ENCODE measurements at places on chromosomes 5 and 9.
A peak's percentile ranks its signal among the peaks of the same experiment; 100 is the strongest.

- DNase-seq = no peak
These were observed 11.2 kb downstream of the IRX2 start for GRCh38 chr5:2740051-2740875.

DNA sequence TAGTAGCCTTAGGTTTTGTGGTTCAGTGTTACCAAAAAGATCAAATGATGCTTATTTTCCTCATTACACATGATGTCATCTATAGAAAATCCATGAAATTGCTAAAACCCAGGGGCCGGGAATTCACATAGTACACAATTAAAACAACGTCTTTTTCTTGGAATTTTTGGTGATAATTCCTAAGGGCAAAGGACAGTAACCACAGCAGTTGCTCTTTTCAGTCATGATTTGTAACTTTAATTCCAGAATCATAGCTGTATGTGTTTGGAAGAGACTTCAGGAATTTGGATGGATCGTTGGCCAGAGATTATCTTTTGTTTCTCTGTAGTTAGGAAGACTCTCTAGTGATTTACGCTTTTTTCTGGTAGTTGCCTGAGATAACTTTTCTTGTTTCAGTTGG is 748.7 kb downstream of the TLE4 start:
- no peak for DNase-seq

- DNase-seq = no peak
These were observed 110.2 kb downstream of the FER start for GRCh38 chr5:108857905-108858304.

- no peak for DNase-seq
These were observed 337.1 kb downstream of the KIAA0825 start for GRCh38 chr5:94281236-94281801.

GRCh38 chr5:35857606-35858205 is 1.0 kb downstream of the IL7R start:
- DNase-seq = no peak

DNA sequence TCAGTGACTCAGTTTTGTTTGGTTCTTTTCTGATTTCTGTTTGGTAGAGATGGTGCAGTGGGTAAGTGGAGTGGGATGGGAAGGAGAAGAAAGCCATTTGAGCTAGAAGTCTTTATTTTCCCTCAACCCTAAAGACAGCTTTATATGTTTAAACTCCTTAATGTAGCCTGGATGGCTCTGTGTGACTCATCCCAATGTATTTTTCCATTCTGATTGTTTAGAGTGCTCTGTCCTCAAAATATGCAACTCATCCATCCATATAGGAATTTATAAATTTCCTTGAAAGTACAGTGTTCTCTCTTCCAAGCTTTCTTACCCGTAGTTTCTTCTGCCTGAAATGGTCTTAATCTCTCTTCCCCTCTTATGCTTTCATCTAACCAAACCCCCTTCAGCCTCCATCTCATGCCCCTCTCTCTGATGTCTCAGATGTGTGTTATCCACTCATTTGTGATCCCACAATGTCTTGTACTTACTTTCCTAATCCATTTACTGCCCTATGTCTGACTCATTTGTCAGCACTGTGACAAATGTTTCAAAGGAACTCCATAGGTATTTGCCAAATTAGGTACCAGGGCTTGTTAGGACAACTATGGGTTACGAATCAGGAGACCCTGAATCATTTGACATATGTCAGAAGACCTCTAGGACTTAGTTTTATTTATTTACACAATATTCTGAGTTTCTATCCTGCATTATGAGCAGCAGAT is 217.5 kb upstream of the SGCD start:
- DNase-seq = no peak

- no peak for DNase-seq
These were observed 4.1 kb downstream of the QSOX2 start for GRCh38 chr9:136241542-136241941.

GRCh38 chr5:151772029-151772845 is 483 bp downstream of the G3BP1 start:
- peak; percentile 73 for DNase-seq

- DNase-seq = no peak
These were observed 250.8 kb downstream of the DMRT2 start for GRCh38 chr9:1300941-1301340.

DNA sequence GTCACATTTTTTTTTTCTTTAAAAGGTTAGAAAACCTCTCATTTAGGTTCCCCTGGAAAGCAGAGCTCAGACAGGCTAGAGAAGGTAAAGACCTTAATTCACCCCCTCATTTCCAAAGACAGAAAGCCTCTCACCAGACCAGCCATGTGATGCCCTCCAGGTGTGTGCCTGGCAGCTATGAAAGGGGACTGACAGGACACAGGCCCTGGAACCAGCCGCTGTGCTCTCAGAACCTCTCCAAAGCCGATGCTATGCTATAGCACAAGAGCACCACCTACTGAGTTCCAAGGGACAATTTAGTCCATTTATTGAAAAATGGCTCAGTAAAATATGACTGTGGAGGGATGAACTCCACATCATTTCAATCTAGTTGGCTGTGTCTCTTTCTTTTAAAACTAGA is 48.8 kb downstream of the FANCC start:
- no peak for DNase-seq

- DNase-seq = no peak
These were observed 70.0 kb downstream of the NLN start for GRCh38 chr5:65791712-65792673.

DNA sequence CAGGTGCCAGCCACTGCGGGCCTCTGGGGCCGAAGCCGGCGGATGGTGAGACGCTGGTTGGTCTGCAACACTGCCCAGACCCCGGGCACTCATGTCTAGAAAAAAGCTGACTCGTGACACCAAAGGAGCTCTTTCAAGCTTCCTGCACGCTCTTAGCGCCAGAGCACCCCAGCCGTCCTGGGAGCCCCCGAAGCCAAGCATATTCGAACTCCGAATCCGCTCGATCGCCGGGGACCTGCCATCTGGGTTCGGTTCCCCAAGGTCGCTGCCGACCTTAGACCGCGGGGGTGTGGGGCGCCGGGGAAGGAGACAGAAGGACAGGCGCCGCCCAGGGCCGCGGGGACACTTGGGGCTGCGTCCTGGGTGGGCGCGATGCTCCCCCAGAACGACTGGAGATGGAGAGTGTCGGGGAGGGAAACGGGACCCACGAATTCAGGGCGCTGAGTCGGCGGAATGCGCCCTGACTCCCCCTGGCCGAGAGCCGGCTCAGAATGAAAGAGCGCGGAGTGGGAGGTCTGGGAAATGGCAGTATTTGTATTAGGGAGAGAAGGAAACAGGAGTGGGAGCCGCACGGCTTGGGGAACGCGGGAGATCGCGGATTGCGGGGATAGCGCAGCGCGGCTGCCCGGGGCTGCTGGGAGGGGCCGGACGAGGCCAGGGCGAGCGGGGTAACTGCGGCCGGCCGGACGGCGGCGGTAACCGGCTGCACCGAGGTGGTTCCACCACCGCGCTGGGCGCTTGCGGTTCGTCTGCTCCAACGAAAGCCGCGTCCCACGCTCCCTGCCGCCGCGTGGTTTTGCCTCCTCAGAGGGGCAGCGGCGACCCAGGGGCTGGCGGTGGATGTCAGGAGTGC is 20.1 kb upstream of the MARCHF6 start:
- peak; percentile 44 for DNase-seq

DNA sequence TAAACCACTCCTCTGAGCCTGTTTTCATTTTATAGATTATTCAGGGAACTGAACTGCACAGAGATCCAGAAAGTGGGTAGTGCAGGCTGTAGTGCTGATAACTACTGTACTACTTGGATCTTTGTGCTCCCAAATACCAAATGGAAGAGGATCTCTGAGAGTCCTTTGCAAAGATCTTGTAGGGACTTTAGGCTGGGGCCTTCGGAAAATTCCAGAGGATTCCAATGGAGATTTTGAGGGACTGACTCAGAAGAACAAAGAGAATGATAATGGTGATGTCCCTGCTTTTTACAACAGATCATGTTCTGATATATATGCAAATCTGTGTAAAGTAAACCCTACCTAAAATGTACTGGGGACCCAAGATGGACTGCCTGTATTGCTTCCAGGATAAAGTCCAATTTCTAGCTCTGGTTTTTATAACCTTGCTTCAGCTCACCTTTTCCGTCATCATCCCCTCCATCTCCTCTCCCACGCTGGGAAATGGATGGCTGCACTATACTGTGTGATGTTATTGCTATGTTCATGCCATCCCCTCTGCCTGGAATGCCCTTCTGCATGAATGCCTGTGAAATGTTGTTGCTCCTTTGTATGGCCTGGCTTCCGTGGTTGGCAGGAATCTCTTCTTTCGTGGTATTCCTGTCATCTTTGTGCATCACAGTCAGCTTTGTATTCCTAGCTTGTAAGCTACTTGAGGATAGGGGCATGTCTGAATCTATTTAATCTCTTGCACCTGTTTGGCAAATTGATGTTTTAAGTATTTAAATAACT is 9.7 kb upstream of the PSMD5 start:
- no peak for DNase-seq

DNA sequence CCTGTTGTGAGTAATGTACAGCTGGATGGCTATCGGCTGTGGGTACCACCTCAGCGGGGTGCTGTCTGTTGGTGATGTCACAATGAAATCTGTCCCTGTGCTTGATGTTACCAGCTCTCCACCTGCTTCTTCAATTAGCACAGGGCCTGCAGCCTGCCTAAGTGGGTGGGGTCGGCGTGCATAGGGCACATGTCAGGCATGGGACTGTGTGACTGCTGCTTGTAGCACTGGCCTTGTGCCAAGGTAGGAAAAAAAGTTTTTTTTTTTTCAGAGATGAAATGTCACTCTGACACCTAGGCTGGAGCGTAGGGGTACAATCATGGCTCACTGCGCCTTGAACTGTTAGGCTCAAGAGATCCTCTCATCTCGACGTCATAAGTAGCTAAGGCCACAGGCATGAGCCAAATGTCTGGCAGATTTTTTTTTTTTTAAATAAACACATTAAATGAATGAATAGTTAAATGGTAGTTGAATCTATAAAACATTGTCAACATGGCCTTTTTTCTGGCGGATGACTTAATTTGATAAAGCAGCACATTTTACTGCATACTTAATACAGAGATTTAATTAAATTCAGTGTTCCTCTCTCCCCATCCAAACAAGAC is 222.5 kb downstream of the NXNL2 start:
- DNase-seq = no peak

DNA sequence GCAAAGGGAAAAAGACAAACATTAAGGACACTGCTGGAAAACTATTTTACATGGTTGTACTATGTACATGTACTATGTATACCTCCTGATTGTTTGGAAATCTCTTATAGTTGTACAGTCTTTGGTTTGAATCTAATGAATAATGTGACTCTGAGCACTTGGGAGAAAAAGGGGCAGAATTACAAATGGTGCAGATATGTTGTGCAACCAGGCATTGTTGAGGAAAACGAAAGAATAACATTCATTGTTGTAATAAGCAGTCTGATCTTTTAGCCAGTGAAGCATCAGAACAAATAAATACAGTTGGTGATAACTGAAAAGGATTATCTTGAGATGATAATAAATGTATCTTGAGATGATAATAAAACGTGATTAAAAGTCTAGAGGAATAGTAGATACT is 87.2 kb downstream of the CSNK1G3 start:
- DNase-seq = no peak

GRCh38 chr9:131651160-131651559 is 88.7 kb downstream of the RAPGEF1 start:
- DNase-seq = no peak

GRCh38 chr5:157519579-157520253 is 55.9 kb downstream of the ADAM19 start:
- no peak for DNase-seq

DNA sequence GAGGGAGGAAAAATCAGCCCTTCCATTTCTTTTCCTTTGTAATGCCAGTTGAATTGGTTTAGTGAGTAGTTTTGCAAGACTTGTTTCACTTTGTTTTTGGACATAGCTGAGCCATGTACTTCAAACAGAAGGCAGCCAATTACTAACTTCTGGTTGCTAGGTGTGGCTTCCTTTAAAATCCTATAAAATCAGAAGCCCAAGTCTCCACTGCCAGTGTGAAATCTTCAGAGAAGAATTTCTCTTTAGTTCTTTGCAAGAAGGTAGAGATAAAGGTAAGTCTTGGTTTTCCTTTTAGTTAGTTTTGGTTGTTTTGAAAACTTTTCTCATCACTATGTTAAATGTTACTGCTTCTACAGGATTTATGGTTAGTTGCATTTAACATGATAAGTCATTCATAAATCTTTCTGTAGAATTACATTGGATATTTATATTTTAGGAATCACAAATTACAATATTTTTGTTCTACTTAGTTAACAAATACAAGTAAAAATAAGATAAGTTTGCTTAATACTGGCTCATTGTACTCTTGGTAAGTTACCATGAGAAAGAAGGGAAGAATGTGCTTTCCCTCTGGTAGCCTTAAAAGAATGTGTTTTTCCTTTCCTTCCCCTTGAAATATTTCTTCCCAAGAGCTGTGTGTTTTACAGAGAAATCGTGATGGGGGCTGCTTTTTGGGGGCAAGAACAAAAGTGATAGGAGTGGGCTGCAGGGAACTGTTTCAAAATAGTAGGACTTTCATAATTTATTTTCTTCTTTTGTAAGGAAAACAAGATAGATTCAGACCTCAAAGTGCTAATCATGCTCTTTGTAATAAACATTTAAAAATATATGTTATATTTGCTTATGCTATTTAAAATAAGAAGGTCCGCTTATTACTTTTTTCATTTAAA is at the start of gene ANXA1:
TSS of gene ANXA1 (plus strand) at position 213 of the 890 bp plus-strand sequence. CDS start 6,671 bp downstream, outside the sequence.
- no peak for DNase-seq

- no peak for DNase-seq
These were observed 181.7 kb upstream of the SLC30A5 start for GRCh38 chr5:68911840-68912690.

DNA sequence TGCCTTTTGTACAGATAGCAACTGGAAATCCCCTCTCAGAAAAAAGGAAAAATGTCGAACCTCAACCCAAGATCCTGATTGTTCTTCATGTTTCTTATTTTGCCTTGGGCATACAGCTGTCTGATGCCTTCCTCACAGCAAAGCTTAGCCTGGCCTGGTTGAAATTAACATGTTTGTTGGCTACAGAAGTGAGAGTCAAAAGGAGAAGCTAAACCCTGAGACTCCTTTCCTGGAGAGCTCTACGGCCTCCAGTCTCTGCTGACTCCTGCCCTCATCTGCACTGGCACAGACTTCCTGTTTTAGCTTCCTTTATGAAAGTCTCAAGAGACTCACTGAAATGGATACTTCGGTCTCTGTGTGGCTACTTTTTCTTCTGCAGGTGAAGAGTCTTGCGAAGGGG is 186.7 kb downstream of the PARP8 start:
- DNase-seq = no peak

DNA sequence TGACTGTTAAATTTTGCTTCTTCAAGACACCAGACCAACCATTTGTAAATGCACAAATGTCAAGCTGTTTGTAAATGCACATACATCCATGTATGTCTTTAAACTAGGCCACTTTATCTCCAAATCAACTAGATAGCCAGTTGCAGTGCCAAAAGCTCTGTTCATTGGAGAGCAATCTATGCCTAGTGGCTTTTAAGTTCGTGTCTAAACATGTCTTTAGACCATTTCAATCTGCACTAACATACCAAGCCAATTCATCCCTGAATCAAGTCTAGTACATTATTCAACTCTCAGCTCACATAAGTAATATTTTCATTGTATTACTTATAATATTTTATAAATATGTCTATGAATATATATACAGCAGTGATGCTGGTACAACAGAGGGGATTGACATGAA is 985.9 kb downstream of the CDH18 start:
- no peak for DNase-seq
